ENCODE measurements at places on chromosomes 4 and X.

GRCh38 chr4:5785806-5786680 lies 75.0 kb downstream of the EVC start:
- DNase-seq = no peak

DNA sequence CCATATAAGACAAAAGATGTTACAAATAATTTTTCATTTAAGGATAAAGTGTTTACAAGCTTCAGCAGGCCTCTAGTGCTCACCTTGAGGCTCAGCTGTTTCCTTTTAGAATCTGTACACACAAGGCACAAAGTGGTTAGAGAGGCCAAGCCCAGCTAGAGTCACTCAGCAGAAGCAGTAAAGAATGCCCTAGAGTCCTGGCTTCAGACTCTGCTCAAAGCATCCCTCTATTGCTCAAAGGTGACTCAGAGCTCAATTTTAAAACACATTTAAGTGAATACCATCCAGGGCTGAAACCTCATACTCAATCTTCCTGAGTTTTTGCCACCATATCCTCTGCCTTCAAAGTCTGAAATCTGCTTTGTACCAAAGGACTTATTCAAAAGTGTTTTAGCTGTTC lies 22.6 kb upstream of the PHF8 start:
- no peak for DNase-seq

GRCh38 chr4:120902925-120903324 lies 19.6 kb downstream of the PRDM5 start:
- DNase-seq = peak; percentile 35

- no peak for DNase-seq
Measured at GRCh38 chr4:11230866-11231265, 197.8 kb downstream of the HS3ST1 start.

DNA sequence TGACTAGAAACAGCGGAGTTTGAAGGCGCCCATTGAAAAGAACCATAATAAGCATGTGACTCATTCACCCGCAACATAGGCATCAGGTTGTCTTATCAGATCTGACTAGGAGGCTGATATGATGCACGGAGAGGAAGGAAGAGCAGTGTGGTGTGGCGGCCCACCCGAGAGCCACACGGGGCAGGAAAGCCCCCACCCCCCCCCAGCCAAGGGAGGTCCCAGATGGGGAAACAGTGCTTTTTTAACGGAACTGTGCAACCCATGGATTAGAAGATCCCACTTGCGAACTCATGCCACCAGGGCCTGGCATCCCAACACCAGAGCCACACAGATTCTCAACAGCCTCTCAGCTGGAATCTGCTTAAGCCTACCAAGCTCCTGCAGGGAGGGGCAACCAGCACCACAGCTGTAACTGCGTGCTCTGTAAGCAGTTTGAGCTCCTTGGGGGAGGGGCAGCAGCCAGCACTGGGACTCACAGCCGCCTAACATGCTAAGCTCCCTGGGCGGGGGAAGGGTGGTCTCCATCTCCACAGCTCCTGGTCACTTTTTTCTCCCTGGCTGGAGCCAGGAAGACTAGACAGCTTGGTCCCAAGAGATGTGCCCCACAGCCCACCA lies 466.2 kb downstream of the PDGFC start:
- DNase-seq = no peak

GRCh38 chr4:82998898-82999297 lies 11.7 kb downstream of the LIN54 start:
- DNase-seq = no peak

DNA sequence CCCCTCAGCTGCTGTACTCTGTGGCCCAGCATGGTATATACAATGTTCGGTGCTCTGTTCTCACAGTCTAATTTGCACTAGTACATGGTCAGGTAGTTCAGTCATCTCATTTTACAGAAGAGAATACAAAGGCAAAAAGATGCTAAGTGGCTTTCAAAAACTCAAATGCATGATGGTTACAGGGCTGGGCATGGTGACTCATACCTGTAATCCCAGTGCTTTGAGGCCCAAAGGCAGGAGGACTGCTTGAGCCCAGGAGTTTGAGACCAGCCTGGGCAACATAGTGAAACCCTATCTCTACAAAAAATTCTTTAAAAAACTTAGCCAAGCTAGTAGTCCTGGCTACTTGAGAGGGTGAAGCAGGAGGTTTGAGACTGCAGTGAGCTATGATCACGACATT lies 210.5 kb upstream of the KIT start:
- DNase-seq = no peak

Measured in activated CD8-positive, alpha-beta T cell treated with anti-CD3 and anti-CD28 coated beads for 36 hours (primary cell).